Stimulated activated CD4-positive, alpha-beta T cell treated with anti-CD3 and anti-CD28 coated beads, Interleukin-4, amount 100 ng/mL, for 24 hours (primary cell): ENCODE measurements at places on chromosomes 16 and 17.

DNA sequence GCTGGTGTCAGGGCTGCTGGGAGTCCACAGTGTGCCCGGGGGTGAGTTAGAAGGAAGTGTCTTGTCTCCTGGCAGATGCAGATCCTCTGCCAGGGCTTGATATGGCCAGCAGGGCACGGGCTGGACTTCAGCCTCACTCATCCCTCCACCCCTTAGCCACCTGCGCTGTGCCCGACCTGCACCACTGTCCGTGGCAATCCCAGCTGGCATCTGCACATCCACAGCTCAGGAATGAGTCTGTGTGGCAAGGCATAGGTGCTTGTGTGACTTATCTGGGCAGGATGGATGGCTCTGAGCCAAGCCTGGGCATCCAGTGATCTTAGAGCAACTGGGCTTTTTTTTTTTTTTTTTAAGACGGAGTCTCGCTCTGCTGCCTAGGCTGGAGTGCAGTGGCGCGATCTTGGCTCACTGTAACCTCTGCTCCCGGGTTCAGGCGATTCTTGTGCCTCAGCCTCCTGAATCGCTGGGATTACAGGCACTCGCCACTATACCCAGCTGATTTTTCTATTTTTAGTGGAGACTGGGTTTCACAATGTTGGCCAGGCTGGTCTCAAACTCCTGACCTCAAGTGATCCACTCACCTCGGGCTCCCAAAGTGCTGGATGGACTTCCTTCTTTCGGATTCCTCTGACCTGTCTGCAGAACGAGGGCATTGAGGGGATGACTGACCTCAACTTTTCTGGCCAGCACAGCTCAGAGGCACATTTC is 22.5 kb upstream of the CACNG1 start:
- DNase-seq, result no peak

DNA sequence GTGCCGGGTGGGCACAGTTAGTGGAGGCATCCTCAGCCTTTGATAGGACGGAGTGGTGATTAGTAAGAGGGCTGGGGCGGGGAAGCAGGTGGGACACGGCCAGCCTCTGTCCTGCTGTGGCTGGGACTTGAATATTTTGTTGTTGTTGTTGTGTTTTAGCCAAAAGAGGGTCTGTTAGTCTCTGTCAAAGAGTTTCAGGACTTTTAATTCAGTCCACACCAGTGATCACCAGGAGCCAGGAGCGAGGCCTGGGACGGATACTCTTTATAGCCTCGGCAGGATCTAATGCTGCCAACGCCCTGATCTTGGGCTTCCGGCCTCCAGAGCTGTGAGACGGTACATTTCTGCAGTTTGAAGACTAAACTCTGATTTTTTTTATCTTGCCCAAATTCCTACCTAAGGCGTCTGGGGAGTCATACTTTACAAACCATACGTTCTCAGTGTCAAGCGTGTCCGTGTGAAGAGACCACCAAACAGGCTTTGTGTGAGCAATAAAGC is 2.9 kb upstream of the RNF213 start:
- no peak for DNase-seq

DNA sequence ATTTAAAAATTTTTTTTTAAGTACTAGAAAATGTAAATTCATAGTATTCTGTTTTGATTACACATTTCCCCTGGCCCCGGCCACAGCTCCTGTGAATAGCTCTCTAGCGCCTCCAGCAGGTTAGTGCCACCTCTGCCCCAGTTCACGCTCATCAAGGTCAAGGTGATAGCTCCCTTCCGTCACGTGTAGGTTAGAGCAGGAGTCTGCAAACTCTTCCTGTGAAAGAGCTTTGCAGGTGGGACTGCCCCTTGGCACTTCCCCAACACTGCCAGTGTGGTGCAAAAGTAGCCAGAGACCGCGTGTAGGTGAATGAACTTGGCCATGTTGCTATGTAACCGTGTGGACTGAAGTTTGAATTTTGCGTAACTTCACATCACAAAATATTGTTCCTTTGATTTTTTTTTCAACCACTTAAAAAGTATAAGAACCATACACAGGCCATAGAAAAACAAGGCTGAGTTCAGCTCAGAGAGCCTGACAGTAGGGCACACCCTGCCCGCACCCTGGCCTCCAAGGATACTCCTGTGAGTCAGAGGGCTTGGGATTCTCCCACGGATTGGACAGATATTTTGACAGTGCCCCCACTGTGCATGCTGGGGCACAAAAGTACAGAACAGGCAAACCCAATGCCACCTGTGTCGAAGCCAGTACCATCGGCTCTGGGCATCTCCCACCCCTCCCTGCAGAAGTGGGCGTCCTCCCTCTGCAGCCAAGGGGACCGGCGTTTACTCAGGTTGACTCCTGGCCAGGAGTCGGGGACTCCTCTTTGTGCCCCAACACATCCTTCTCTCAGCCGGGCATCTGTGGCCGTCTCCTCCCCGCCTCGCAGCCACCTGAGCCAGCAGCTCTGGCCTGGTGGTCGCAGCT is 92.0 kb upstream of the CHMP6 start:
- DNase-seq, result peak; percentile 89

GRCh38 chr17:59848778-59849177 is 44.0 kb downstream of the TUBD1 start:
- DNase-seq, result peak; percentile 49

GRCh38 chr16:24478401-24478800 is 61.0 kb upstream of the RBBP6 start:
- DNase-seq, result no peak
